ENCODE measurements at places on chromosomes 11 and 22.

DNA sequence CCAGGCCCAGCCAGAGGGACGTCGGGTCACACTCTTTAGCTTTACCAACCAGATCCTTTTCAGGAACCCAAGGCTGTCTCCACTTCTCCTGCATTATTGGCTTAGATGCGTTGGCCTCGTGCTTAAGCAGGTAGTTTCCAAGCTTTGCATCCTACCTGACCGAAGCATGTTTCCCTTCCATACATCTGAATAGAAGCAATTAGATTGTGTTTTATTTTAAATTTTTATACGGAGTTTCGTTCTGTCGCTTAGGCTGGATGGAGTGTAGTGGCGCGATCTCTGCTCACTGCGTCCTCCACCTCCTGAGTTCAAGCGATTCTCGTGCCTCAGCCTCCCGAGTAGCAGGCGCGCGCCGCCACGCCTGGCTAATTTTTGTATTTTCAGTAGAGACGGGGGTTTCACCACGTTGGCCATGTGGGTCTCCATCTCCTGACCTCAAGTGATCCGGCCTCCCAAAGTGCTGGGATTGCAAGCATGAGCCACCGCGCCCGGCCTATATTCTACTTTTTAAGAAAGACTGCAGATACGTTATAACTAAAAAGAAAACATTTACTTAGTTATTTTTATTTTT lies 677 bp downstream of the DYNC2H1 start:
- DNase-seq = no peak

- no peak for DNase-seq
Measured at GRCh38 chr11:104064034-104064630, 27.7 kb downstream of the DDI1 start.

DNA sequence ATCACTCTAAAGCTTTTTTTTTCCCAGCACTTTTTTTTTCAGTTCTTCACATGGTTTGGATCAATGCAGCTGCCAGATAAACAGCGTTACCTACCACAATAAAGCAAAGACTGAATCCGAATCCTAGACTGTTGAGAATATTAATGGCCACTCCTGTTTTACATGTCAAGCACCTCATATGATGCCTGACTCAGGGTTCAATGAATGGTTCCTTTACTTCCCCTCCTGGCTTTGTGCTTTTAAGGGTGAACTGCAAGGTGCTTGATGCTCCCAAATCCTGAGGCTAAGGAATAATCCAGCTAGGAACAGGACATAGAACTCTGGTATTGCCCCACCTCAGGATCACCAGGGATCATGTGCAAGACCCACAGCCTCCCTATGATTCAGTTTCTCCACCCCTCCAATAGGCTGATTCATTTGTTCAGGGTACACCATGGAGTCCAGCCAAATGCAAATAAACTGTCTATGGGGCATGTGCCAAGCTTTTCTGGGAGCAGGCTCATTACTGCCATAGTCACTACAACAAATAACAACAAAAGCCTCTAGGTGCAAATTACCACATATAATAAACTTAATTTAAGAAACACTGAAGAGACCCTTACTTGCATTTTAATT lies 104.3 kb downstream of the GAB2 start:
- DNase-seq = peak; percentile 79

- DNase-seq = peak; percentile 48
Measured at GRCh38 chr22:22422629-22423112, 85.9 kb downstream of the ZNF280B start.

DNA sequence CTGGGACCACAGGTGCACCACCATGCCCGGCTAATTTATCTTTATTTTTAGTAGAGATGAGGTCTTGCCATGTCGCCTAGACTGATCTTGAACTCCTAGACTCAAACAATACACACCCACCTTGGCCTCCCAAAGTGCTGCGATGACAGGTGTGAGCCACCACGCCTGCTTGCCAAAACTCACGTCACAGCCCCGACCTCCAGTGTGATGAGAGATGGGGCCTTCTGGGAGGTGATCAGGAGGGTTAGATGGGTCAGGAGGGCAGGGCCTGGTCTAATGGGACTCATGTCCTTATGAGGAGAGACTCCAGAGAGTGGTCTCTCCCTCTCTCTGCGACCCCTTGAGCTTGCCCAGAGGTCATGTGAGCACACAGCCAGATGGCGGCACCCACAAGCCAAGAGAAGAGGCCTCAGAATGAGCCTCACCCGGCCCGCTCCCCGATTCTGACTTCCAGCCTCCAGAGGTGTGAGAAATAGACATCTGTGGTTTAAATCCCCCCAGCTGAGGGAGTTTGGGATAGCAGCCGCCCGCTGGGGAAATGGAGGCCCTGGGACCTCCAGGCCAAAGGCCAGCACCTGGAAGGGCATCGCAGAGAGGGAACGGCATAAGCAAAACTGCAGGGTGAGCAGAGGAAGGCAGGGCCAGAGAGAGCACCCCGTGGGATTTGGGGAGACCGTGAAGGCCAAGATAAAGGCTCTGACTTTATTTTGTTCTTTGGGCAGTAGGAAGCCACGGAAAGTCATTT lies 24.1 kb upstream of the GAL start:
- no peak for DNase-seq

GRCh38 chr11:2877474-2877873 lies 8.1 kb downstream of the CDKN1C start:
- no peak for DNase-seq

GRCh38 chr22:37259540-37260029 lies 15.5 kb upstream of the RAC2 start:
- peak; percentile 61 for DNase-seq

GRCh38 chr11:22561283-22561682 lies 64.3 kb downstream of the FANCF start:
- no peak for DNase-seq

All from IMR-90 (cell line).